Adipose tissue (tissue), 3 donors: ENCODE measurements at places on chromosomes 16 and 17. TPM values are rescaled to one million over a fixed set of nuclear protein-coding genes. Genes with fewer than 3 reads are reported as not detected.

Gene MVD
- polyA plus RNA-seq, result 31.2 TPM

Gene EME2
- polyA plus RNA-seq, result 4.6 TPM

Gene PIRT
- 0.03 TPM for polyA plus RNA-seq

Gene NOTUM
- 0.67 TPM for polyA plus RNA-seq

Gene TAC4
- not detected for polyA plus RNA-seq

Gene CNTNAP1
- 7.0 TPM for polyA plus RNA-seq

Gene SMARCD2
- polyA plus RNA-seq, result 62.3 TPM

Gene DHODH
- polyA plus RNA-seq, result 14.7 TPM

Gene CLEC19A
- not detected for polyA plus RNA-seq

Gene CENPX
- polyA plus RNA-seq, result 76.8 TPM

Gene SLC13A2
- polyA plus RNA-seq, result 0.03 TPM

Gene CES5A
- not detected for polyA plus RNA-seq

Gene MYO15B
- 33.4 TPM for polyA plus RNA-seq

Gene SLC16A11
- polyA plus RNA-seq, result 9.7 TPM

Gene ITGAX
- 4.5 TPM for polyA plus RNA-seq

Gene KRT20
- 0.22 TPM for polyA plus RNA-seq

Gene CLDN6
- polyA plus RNA-seq, result 0.86 TPM
